Thymus (tissue), 14 donors: ENCODE measurements at places on chromosomes 1 and 21. TPM values are rescaled to one million over a fixed set of nuclear protein-coding genes. Genes with fewer than 3 reads are reported as not detected.

FCMR gene
- 38.9 TPM for total RNA-seq

GRCh38 chr1:116573431-116574095 is 2.7 kb upstream of the CD58 start:
- DNase-seq = no peak

DNA sequence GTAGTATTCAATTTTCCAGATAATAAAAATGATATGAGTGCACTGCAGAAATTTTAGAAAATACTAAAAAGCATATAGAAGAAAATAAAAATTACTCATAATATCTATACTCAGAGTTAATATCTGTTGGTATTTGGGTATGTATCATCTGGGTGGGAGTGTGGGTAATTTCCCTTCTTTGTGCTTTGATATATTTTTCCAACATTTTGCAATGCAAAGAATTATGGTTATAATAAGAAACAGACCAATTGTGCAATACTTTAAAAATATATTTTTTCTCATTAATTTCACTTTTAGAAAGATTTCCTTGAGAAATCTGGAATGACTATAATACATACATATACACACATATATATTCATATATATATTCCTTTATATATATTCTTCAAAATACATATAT is 665.7 kb downstream of the ADGRL2 start:
- DNase-seq = no peak

DNA sequence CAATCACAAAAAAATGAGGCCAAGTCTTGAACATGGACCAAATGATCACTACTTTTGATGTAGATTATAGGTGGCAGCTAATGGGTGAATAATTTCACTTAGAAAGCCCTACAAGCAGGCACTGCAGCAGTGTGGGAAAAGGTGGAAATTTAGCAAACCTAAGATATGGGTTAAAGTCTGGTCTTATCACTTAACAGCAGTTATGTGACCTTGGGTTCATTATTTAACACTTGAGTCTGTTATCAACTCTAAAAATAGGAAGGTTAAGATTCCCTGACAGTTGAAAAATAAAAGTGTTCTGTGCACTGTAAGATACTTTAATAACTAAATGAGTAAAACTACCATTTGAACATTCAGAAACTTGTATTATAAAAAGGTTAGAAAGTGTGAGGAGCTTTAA is 47.5 kb downstream of the SSX2IP start:
- no peak for DNase-seq

DNA sequence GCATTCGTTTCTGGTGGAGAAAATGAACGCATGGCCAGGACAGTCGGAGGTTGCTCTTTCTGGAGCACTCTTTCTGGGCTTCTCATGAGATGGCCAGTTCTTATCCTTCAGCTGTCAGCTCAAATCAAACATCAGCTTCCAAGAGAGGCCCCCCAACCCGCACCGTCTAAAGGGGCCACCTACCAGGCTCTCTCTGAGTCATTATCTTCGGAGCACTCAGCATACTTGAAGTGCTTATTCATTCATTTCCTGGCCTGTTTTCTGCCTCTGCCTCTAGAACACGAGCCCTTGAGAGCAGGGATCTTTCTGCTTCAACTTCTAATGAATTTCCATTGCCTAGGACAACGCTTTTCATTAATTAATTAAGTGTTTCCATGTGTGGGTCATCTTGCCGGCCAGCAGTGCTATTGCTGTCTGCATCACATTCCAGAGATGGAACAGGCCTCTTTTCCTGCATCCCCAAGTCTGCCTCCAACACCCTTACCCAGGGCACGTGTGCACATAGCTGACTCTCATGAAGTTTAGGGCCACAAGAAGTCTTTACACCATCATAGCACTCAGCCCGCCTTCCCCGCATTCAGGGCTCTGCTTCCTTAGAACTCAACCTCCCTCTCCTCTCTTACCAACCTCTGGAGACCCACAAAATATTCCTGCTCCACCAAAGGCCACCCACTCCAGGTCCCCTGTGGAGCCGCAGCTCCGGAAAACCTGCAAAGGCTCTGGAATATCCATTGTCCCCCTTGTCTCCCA is 52.1 kb upstream of the LAPTM5 start:
- DNase-seq = no peak

- DNase-seq = no peak
These were observed 296.4 kb upstream of the FMN2 start for GRCh38 chr1:239795304-239795703.
